HT1080 (cell line): ENCODE measurements at places on chromosomes 1 and 21. TPM values are rescaled to one million over a fixed set of nuclear protein-coding genes. Genes with fewer than 3 reads are reported as not detected.

The NT5C1A gene
- not detected in 2 replicates for total RNA-seq

The VASH2 gene
- total RNA-seq: 0.42 and 0.43 TPM in 2 replicates

The DMBX1 gene
- not detected in 2 replicates for total RNA-seq

The HTR6 gene
- not detected in 2 replicates for total RNA-seq

The PCBP3 gene
- total RNA-seq: not detected in 2 replicates

The PCP4L1 gene
- total RNA-seq: 0.10 and 0.27 TPM in 2 replicates

The SLC37A1 gene
- 3.2 and 5.9 TPM in 2 replicates for total RNA-seq

The TRIM63 gene
- not detected in 2 replicates for total RNA-seq
